ENCODE measurements at places on chromosomes 1 and 21. TPM values are rescaled to one million over a fixed set of nuclear protein-coding genes. Genes with fewer than 3 reads are reported as not detected.
A peak's percentile ranks its signal among the peaks of the same experiment; 100 is the strongest.

WDR64 gene
- not detected for total RNA-seq

GJA9 gene
- not detected for total RNA-seq

TIE1 gene
- 0.36 TPM for total RNA-seq

PGLYRP3 gene
- not detected for total RNA-seq

CHD5 gene
- 0.59 TPM for total RNA-seq

TLCD4 gene
- 0.34 TPM for total RNA-seq

CYB561D1 gene
- 14.9 TPM for total RNA-seq

FMO1 gene
- total RNA-seq, result not detected

HTR6 gene
- total RNA-seq, result 0.11 TPM

SLAMF1 gene
- total RNA-seq, result 84.3 TPM

DNA sequence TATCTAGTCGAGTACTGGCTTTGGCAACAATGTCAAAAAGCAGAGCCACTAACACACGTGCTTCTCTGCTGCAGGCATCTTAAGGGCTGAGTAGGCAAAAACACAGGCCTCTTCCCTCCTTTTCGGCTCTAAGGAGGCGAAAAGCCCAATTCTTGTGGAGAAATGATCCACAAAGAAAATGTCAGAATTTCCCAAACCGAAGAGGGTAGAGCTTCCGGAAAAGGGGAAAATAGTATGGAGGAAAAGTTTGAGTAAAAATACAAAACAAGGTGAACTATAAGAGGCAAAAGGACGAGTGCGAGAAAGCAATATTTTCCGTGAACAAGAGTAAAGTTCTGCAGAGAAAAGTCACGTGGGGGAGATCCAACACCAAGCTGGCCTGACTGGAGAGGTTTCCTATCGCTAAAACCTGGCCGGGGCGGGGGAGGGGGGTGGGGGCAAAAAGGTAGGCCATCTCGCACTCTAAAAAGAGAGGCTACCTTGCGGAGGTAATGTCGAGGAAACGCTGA is 551 bp downstream of the ZRANB2 start:
- DNase-seq, result no peak

DNA sequence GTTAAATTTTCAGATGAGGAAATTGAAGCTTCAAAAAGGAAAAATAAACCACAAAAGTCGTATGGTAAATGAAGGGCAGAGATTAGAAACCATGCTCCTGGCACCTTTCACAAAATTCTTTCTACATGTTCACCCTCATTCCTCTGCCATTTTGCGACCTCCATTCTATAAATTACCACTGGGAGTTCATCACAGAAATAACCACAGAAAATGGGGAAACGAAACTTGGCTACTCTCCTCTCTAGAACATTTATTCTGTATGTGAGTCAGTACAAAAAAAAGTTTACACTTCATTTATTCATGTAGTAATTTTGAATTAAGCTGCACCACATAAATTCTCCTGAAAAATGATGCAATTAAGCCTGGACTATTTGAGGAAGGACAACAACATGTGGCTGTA is 320.9 kb upstream of the C1orf87 start:
- no peak for DNase-seq

GRCh38 chr1:186289943-186290545 is 85.0 kb downstream of the TPR start:
- no peak for DNase-seq

DNA sequence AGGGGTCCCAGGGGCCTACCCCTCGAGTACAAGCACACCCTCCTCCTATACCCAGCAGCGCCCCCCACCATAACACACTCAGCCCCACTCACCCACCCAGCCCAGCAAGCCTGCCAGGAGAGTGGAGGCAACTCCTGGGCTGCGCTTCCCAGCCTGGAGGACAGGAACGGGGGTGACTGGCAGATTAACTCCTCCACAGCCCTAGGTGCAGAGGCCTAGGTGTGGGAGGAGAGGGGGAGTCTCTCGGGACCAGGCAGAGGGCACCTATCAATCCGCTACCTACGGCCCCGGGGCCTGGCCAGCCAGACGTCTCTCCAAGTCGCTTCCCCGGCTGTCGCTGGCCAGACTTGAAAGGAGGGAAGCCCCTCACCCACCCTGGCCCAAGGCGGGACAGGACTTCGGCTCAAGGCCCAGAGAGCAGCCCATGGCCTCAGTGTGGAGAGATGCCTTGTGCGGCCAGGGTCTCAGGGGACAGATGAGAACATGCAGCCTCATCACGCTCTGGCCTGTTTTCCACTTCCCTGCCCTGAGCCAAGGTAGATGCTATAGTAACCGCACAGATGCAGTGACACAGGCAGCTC is 24.9 kb downstream of the MATN1 start:
- no peak for DNase-seq

- no peak for DNase-seq
These were observed 23.0 kb upstream of the EPHA2 start for GRCh38 chr1:16178596-16179497.

DNA sequence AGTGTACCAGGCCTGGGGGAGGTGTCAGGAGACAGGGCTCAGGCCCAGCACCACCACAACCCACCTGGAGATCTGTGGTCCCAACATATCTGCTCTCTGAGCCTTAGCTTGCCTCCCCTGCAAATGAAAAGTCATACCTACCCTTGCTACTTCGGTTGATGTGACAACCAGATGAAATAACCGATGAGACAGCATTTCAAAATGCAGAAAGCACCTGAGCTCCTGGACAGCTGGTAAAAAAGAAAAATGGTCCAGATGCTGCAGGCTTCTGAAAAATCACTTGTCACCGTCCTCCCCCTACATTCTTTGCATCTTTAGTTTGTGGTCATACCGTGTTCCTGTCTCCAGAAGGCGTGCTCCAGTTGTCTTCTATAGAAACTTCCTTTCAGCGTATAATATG is 52.0 kb upstream of the COA6 start:
- DNase-seq, result no peak

DNA sequence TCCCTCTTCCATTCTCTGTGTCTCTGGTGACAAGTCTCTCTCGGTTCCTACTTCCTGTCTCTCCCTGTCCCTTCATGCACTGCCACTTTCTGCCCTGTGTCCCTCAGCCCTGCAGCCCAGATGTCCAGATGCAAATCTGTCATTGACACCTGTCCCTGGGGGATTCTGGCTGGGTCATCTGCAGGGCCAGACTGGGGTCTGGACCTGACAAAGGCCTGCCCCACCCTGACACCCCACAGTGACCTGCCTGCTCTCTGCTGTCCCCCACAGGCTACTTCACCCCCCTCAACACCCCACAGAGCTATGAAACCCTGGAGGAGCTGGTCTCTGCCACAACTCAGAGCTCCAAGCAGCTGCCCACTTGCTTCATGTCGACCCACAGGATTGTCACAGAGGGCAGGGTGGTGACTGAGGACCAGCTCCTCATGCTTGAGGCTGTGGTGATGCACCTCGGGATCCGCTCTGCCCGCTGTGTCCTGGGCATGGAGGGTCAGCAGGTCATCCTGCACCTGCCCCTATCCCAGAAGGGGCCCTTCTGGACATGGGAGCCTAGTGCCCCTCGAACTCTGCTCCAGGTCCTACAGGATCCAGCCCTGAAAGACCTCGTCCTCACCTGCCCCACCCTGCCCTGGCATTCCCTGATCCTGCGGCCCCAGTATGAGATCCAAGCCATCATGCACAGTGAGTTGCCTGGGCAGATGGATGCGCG is 7.2 kb downstream of the THEMIS2 start:
- DNase-seq, result no peak

GRCh38 chr1:29921741-29922140 is 685.4 kb downstream of the PTPRU start:
- DNase-seq, result no peak

GRCh38 chr1:86926883-86927282 is 12.4 kb downstream of the HS2ST1 start:
- DNase-seq, result no peak

- no peak for DNase-seq
These were observed 212.4 kb upstream of the USP25 start for GRCh38 chr21:15517394-15517793.

GRCh38 chr1:19892628-19893168 is 10.5 kb downstream of the OTUD3 start:
- no peak for DNase-seq

GRCh38 chr1:223776075-223776814 is 63.9 kb downstream of the CAPN2 start:
- DNase-seq, result peak; percentile 65

DNA sequence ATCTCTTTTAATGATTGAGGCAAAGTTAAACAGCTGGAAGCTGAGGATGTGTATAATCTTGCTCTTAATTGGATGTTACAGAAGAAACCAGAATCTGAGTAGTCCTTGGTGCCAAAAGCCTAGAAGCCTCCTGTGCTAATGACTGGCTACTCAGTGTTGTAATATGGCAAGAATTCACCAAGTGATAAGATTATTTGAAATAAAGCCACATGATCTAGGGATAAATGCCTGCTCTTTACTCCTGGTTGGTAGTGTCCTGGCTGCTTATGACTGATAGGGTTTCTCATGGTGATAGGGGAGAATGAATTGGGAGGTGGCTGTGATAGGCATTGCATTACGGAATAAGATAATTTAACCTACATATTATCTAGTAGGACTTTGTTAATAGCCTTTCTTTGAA is 13.6 kb upstream of the MAB21L3 start:
- DNase-seq, result no peak

DNA sequence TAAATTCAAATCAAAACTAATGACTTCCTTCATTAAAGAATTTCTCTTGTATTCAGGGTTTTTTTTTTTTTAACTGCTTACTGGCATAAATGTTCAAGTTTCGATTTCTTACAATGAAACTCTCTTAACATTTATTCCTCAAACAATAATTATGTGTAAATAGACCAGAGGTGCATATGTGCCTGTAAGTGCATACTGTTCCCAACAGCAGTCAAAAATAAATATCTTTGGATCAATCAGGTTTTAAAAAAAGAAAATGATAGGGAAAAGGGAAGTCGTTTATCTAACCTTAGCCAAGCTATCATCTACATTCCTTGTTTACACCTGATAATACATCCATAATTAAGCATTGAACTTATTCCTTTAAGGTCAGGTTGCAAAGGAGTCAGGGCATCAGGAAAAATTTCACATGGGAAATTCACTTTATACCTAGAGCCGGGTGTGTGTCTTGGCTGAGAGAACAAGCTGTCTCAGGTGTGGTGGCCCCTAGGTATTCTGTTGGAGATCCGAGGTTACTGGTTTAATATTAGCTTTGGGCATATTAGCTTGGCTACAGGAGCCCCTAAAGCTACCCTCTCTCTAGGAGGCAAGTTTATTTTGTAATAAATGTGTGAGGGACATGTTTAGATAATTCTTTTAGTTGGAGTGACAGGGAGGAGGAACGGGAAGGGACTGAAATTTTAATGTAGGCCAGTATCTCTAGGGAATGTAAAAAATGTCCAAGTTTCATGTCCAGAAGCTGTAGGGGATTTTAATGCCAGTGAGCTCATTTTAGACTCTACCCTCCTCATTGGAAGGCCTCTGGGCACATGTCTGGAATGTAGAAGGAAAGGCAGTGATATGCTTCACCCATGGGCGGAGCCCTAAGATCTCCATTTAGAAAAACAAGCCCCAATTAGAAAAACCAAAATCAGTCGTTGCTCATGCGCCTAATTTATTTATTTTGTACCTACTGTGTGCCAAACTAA is 327.9 kb upstream of the PROX1 start:
- DNase-seq, result no peak

GRCh38 chr1:182570611-182570970 is 18.5 kb downstream of the RNASEL start:
- DNase-seq, result no peak

- no peak for DNase-seq
These were observed 69.5 kb upstream of the HUNK start for GRCh38 chr21:31803039-31804007.

- no peak for DNase-seq
These were observed 371 bp downstream of the ZMPSTE24 start for GRCh38 chr1:40258445-40258769.

DNA sequence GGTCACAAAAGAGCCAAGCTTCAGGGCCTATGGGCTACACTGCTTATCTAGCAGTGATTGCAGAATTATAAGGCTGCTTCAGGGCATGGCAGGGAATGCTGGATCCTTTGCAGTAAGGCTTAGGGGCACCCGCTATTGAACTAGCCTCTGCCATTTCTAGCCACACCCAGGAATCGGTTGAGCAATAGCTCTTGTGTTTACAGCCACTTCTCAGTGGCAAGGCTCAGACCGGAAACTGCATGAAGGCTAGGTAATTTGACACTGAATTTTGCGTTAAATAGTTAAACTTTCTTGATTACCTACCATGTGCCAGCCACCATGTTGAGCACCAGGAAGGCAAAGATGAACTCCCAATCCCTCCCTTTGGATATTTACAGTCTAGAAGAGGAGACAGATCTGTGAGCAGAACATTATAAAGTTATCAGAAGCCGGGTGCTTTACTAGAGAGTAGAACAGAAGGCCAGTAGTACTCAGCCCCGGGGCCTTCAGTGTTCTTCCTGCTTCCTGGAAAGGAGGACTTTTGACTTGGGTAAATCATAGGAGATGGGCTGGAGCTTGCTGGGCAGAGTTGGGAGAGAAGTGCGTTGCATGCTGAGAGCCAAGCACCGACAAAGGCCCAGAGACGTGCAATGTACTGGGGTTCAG is 98.6 kb upstream of the LPGAT1 start:
- DNase-seq, result no peak

DNA sequence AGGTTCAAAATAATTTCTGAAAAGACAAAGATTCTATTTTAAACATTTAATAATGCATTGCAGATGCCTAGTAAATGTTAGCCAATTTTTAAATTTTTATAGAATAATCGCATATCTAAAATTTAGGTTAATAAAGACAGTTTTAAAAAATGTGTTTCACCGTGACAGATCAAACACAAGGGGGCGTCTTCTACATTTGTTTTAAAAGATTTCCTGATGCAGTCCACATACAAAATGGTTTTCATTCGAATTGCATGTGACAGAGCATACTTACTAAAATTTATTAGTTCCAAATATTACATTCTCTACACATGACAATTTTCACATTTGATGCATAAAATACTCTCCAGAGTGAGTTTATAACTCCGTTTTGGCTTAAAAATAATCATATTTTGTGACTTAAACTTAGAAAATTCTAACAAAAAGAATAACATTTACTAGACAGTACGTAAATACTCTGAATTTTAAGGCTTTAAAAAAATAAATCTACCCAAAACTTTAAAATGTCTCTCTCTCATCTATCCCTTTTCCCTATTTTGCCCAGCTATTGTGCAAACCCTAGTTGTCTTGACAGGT is 75.5 kb downstream of the ADAMTS1 start:
- DNase-seq, result no peak

DNA sequence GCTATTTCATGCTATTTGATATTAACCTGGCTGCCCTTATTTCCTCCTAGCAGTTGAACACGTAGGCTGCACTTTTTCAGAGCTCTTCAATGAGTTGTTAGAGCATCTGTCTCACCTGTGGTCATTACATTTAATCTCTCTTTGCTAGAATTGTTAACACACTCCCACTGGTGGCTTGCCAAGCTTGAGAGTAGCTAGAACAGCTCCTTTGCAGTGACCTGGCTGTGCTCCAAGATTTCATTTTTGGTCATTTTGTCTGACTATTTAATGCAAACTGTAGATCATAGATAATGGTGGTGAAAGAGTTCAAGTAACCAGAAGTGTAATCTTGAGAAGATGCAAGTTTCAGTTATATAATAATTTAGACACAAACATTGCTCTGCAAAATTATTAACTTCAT is 105.6 kb downstream of the LRRC7 start:
- DNase-seq, result no peak
